ENCODE measurements at places on chromosomes 5 and 9. TPM values are rescaled to one million over a fixed set of nuclear protein-coding genes. Genes with fewer than 3 reads are reported as not detected.

- DNase-seq: no peak
These were observed 40.0 kb upstream of the IPPK start for GRCh38 chr9:92709954-92710353.

DNA sequence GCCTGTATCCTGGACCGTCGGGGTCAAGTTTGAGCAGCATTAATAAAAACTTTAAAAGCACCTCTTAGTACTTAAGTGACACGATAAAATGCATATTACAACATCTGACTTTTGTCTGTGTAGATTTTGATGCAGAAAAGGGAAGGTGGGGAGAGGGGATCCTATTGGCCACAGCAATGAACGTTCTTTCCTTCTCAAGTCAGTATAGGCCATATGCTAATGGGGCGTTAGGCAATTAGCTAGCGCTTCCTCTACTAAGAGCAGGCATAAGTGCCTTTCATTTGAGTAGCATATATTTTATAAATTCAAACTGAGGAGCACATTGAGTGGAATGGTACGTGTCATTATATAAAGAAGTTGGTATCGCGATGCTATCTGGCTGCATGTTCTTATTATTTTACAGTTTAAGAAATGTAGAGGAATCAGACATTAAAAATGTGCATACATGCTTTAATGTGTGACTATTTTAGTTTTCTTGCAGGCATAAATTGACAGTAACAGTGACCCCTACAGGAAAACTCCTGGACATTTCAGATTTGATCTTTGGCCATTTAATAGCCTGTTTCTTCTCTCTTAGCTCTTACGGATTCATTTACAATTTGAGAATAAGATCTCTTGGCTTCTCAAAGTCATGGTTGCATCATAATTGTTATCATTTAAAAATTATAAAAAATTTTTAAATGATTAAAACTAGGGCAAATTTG is 1.1 kb upstream of the GNA14 start:
- DNase-seq: no peak

GRCh38 chr5:62920856-62921255 is 342.2 kb downstream of the LRRC70 start:
- DNase-seq: no peak

DNA sequence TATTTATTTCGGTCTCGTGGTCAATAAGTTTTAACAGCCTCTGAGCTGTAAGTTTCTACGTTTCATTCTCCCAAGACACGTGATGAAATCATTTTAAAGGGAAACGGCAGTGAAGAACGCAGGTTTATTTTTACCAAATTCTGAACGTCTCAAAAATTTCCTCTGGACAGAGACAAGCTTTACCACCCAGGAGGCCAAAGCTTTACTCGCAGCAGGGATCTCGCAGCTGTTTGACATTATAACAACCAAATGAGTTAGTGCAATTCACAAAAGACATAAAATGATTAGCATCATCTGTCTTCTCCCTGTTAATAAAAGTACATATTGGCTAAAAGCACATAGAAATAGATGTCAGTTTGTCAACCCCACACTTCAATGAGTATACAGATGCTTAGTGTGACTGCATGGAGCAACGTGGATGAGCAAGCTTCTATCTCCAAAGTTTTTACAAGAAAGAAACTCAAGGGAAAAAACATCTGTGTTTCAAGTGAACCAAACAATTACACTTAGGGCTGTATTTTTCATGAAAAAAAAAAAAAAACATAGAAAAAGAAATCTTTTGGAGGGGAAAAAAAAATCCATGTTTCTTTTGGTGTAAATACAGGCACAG is 2.5 kb downstream of the SEMA5A start:
- no peak for DNase-seq

- DNase-seq: no peak
These were observed 88.0 kb downstream of the SEMA6A start for GRCh38 chr5:116486588-116486987.

GRCh38 chr9:128335161-128335560 is 5.2 kb upstream of the SLC27A4 start:
- no peak for DNase-seq

GRCh38 chr9:78989031-78989658 is 582.6 kb upstream of the TLE4 start:
- no peak for DNase-seq

GRCh38 chr5:64773533-64773932 is 4.8 kb downstream of the CWC27 start:
- no peak for DNase-seq

DNA sequence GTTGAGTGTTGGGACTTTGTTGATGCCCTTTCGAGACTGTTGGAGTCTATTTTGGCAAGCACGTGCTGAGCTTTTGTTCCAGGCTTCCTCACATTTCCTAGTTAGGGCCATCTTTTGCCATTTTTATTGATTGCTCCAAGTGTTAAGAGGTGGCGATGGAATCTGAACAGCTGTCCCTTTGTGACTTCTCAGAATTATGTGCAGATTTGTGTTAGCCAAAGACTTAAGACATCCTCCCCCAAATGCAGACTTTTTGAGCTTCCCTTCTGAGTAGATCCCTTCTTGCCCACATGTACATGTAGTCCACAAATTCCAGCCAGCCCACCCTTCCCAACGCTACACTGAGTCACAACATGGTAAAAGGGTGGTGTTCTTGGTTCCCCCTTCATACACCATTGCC is 59.2 kb downstream of the SPIN1 start:
- DNase-seq: no peak

GRCh38 chr5:149150457-149150856 is 9.2 kb downstream of the ABLIM3 start:
- DNase-seq: no peak

DNA sequence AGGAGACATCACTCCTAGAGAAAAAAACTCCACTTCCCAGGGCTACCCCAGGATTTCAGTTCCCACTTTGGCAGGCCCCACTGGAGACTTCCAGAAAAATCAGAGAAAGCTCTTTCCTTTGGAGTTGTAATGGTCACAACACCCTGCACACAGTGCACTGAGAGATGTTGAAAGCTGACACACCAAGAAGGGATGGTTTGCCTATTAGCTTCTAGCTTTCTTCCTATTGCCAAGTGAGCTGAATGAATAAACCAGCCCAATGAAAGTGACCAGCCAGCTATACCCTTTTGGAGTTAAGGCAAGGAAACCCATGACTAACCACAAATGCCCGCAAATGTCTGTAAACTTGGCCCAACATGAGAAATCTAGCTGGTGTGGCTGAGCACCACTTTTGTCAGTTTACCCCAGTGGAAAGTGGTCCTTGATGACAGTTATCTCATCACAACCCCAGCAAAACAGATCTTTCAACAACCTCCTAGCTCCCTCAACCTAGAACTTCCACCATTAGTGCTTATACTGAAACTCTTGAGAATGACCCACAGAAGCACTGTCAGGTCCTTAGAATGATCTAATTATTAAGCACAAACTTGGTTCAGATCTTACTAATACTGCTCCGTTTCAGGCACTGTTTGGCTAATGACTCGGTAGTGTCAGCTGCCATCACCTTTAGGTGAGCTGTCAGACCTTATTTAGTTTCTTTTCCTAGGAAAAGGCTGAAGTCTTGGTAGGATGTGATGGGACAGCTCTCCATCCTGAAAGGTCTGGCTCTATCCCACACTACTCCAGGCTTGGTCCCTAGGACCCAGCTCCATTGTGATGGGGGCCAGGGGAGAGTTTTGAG is 11.2 kb downstream of the IRF1 start:
- DNase-seq: no peak

- DNase-seq: no peak
These were observed 18.8 kb downstream of the HAPLN1 start for GRCh38 chr5:83701886-83702285.

- no peak for DNase-seq
These were observed 62.5 kb upstream of the RNF130 start for GRCh38 chr5:180133971-180134508.

GRCh38 chr5:119453040-119453373 is 710 bp downstream of the HSD17B4 start:
- no peak for DNase-seq

DNA sequence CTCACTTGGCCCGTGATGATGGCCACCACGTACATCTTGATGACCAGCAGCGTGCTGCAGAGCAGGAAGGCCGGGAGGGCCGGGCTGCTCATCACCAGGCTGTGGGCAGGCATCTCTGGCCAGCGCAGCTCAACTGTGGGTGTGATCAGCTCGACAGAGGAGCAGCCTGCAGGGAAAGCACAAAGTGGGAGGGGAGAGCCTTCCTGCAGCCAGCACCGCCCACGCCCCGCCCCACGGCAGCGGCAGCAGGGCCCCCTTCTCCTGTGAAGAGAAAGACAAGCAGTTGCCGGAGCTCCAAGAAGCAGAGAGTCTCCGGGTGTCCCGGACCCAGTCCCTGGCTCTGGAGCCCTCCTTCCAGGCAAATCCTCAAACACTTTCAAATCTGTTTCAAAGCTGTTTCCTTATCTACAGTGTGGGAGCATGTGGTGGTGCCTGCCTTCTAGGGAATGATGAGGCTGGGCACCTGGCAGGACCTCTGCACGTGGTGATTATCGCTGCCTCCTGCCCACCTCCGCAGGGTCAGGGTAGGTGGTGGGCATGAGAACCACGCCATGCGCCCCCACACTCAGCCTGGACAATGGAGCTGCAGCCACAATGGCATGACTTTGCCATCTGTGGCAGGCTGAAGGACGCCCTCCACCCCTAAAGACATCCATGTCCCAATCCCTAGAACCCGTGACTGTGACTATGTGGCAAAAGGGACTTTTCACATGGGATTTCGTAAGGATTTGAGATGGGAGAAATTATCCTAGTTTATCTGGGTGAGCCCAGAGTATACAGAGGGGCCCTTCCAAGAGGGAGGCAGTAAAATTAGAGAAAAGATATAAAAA is at the start of gene PTGES:
Gene PTGES (minus strand): TSS at position 143 of the 830 bp plus-strand sequence. CDS start 30 bp downstream, at position 113.
- peak; percentile 56 for DNase-seq

- no peak for DNase-seq
These were observed 212.3 kb upstream of the TMEM161B start for GRCh38 chr5:88480801-88481499.

- no peak for DNase-seq
These were observed 287.1 kb downstream of the IZUMO3 start for GRCh38 chr9:24258626-24259025.

GRCh38 chr5:92562065-92562464 is 1019.0 kb downstream of the NR2F1-AS1 start:
- no peak for DNase-seq

DNA sequence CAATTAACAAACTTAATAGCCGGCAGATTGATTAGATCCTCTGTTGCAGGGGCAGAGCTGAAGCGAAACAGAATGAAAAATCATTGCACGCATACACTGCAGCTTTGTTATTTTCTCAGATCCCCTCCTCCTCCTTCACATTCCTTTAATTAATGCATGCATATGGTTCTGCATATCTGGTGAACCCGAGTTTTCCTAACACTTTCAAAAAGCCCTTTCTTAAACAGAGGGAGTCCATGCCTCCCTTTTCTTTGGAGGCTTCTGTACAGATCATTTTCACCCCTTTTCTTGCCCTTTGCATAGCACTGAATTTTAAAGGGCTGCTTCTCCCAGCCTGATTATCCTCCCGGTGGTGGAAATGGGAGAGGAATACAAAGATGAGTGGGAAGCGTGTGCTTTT is 136.6 kb upstream of the TBCA start:
- no peak for DNase-seq

GRCh38 chr5:142324136-142324870 is 518 bp downstream of the SPRY4 start:
- no peak for DNase-seq

Gene HTR4
- not detected for total RNA-seq

Gene ERGIC1
- 42.7 TPM for total RNA-seq

Gene TNC
- 1.2 TPM for total RNA-seq

Gene OTP
- total RNA-seq: not detected
